A673 (cell line): ENCODE measurements at places on chromosomes 11 and 22.
A peak's percentile ranks its signal among the peaks of the same experiment; 100 is the strongest.

DNA sequence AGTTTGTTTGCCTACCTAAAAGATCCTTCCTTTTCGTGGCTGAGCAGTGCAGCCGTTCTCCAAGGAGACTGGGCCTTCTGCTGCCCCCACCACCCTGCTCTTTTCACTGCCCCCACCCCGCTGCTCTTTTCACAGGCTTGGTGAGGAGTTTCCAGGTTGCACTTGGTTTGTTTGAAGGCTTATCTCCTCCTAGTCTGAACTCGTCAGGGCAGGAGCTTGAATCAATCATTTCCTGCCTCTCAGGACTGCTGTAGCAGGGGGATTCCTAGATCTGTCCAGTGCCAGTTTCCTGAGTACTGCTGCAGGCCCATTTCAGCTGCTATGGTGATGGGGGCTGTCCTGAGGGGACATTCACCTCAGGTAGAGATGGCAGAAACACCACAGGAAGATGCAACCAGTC lies 10.0 kb downstream of the MED15 start:
- DNase-seq = no peak

- no peak for DNase-seq
These were observed 61.1 kb downstream of the QSER1 start for GRCh38 chr11:32953700-32954099.

DNA sequence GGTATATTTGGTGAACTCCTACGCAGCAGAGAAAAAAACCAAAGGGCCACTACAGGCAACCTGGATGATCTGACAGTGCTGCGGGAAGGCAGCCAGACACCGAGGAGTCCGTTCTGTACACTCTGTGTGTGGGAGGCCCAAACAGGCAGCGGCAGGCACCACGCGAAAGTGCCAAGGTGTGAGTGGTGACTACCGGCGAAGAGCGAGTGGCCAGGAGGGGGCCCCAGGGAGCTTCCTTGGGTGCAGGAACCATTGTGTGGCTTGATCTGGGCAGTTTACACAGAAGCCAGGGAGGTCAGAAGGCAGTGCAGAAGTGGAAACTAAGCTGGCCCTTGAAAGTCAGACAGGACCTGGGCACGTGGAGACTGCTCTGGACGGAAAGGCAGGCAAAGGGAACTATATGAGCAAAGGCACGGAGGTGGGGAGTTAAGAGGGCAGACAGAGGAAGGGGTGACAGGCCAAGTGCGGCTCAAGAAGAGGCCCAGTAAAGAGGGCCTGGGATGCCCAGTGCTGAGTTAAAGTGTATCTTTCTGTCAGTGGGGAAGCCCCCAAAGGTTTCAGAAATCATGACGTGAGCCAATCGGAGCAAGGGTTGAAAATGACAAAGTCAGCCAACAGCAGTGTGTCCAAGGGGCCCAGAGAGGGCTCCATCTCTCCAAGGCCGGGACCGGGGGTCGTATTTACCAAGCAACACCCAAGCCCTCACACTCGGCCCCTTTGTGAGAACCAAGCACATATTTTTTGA lies 10.6 kb downstream of the TMEM184B start:
- DNase-seq = no peak

DNA sequence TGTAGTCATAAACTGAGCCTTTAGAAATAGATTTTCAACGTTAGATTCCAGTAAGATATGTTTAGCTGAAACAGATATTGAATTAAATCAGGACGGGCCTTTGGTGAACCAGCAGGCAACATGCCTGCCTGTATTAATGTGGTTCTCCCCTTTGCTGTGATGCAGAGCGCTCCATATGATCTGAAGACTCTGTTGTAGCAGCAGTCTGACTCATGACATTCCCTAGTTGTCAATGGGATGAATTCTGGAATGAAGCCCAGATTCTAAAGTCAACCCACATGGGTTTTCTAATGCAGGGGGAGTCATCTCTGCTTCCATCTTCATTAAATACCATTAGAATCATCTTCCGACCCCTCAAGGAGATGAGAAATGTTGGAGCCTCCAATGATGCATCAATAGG lies 864.5 kb downstream of the NTM start:
- DNase-seq = peak; percentile 29

- no peak for DNase-seq
These were observed 41.9 kb downstream of the BID start for GRCh38 chr22:17732251-17732854.
